ENCODE measurements at places on chromosomes 11 and 22.

GRCh38 chr11:78828676-78829075 is 254.0 kb upstream of the NARS2 start:
- no peak for DNase-seq

GRCh38 chr11:94866231-94866822 is 98.2 kb downstream of the AMOTL1 start:
- DNase-seq = no peak

DNA sequence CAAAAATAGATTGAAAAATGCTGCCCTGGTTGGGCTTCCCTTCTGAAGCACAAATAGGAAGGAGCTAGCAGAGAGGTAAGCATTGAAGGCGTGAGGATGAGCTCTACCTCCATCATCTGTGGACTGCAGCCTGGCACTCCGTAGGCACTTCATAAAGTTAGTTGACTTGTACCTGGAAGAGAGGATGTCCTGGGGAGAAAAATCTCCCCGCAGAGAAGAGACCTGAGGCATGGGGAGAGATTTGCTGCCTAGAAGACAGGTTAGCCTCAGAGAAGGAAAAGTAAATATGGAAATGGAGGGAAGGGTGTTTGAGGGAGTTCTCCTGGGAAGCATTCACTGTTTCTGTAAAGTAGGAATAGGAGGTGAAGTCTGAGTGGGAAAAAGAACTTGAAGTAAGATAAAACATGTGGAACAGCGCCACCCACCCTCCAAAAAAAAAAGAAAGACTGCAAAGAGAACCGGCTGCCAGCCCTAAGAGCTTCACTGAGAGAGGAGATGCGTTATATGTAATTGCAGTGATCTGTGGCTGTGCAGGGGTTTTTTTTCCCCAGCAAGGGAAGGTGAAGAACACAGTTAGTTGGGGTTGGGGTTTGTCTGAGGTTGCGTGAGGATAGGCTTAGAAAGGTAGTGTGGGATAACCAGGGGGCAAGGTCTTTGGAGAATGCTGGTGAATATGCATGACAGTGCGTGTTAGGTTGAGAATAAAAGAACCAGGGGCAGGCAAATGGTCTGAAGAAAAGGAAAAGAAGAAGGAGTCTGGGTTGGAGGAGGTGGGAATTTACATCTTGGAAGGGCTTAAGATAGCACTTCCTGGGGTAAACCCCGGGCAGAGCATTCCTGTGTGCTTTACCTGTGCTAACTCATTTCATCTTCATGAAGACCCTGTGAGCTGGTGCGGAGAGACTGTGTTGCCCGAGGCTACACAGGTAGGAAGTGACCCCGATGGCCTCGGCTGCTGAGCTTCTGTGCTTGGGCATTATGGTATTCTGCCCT is 16.0 kb downstream of the TNRC6B start:
- peak; percentile 57 for DNase-seq

GRCh38 chr22:37010976-37011375 is 8.3 kb downstream of the TST start:
- no peak for DNase-seq

DNA sequence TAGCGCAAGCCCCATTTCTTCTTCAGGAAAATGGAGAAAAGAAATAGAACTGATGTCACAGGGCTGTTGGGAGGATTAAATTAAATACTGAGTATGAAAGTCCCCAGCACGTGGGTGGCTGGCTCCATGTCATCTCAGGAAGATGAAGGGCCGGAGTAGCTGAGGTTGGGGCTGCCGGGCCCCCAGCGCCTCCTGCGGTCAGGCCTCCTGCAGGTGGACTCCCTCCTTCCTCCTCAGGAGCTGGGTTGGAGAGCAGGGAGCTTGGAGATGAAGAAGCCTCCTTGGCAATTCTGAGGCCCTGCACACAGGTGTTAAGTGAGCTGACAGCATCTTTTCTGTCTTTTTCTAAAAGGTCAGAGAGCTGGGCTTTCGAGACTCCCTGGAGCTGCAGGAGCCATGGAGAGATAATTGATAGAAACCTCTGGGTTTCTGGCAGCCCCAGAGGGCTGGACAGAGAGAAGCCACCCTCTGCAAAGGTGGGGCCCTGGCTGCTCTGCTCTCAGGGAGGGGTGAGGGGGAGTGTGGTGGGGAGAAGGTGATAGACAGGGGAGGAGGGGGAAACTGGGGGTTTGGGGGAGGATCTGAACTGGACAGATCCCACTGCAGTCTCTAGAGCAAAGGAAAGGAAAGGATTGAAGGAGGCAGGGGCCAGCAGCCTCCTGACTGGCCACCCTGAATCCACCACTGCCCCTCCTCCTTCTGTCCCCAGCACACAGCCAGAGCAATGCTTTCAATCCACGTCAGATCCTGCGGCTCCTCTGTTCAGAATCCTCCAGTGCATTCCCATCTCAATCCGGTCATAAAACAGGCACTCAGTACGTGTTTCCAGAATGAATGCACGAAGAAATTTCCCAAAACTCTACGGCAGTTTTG is 210.8 kb downstream of the CEP164 start:
- DNase-seq = no peak

DNA sequence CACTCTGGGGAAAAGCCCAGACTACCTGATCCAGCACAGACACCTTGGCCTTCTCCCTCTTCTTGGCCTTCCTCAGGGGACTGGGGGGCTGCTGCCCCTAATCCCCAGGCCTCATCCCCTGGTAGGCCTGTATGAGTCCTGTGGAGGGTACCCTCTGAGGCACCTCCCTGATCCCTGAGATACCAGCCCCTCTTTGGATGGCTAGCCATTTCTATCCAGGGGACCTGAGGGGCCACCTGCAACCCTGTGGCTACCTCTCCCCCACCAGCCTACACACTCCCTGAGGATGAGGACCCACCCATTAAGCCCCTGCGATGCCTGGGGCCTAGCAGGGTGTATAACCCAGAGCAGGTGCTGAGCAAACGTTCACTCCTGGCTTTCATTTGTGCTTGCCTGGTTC is 54.6 kb downstream of the HIRA start:
- DNase-seq = no peak

DNA sequence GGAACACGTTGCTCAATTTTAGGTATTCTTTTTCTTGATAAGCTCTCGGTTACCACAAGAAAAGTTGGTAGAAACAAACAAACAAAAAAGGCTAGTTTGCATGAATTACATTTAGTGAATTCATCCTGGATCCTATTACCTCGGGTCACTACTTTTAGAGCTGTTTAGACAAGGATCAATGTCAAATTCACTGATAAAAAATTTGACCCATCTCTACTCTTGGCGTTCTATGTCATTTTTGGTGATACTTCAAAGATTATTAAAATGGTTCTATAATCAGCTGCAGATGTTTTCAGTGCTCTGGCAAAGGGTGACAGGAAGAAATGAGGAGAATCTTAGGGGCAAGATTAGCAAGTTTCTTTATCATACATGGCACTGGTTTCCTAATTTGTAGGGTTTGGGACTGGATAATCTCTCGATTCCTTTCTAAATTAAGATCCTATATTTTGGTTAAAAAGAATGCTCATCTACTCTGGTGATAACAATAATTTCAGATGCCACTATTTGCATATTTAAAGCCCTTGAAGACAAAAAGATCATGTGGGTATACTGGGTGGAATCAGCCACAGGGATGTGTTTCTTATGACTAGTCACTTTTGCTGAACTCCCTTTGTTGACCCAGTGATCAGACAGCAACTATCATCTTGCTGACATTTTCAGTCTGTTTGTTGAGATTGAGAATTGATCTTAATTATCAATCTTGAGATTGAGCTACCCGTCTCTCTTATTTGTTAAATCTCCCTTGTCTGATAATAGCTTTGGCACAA is 442.9 kb downstream of the AASDHPPT start:
- DNase-seq = no peak

GRCh38 chr22:35386670-35387288 is 5.9 kb downstream of the HMOX1 start:
- no peak for DNase-seq

GRCh38 chr22:17097062-17097461 is 12.3 kb downstream of the IL17RA start:
- no peak for DNase-seq
